ENCODE measurements at places on chromosomes 4 and X.

GRCh38 chr4:101944649-101945048 is 154.1 kb downstream of the BANK1 start:
- DNase-seq = no peak

DNA sequence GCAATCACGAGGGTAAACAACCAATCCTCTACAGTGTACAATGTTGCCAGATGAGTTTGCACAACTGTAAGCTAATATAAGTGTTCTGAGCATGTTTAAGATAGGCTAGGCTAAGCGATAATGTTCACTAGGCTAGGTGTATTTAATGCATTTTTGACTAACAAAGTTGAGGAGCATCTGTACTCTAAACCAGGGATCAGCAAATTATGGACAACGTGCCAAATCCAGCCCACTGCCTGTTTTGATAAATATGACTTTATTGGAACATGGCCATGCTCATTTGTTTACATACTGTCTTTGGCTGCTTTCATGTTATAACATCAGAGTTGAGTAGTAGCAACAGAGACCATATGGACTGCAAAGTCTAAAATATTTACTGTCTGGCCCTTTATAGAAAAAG is 46.3 kb upstream of the ARHGEF6 start:
- peak; percentile 4 for DNase-seq

DNA sequence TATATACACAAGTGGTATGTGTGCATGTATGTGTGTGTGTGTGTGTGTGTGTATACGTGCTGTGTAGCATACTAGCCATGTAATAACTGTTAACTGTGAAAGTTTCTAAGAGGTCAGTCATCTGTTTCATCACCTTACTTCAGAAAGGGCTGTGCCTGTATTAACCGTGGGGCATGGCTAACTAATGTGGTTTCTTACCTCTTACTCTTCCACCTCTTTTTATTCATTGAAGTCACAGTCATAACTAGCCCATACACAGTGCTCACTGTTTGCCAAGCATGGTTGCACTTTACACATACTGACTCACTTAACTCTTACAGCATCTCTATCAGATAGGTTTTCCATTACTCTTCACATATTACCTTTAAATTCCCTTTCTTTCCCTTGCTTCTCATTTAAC is 23.7 kb upstream of the LRAT start:
- DNase-seq = no peak

DNA sequence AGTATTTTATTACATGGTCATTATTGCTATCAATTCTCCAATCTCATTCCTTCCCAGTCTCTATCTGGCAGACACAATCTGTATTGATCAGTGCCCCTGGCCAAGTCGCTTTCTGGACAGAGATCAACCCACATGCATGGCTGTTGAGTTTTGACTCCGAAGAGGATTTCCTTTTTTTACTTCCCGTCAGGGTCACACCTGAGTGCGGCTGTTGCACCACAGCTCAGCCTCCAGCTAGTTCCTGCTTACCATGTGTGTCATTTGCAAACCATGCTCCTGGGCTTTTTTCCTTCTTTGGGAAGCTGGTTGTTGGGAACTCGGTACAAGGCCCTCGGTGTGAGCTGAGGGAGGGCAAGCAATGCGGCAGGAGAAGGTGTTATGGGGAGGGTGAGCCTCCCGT is 11.7 kb downstream of the MAGED2 start:
- no peak for DNase-seq

DNA sequence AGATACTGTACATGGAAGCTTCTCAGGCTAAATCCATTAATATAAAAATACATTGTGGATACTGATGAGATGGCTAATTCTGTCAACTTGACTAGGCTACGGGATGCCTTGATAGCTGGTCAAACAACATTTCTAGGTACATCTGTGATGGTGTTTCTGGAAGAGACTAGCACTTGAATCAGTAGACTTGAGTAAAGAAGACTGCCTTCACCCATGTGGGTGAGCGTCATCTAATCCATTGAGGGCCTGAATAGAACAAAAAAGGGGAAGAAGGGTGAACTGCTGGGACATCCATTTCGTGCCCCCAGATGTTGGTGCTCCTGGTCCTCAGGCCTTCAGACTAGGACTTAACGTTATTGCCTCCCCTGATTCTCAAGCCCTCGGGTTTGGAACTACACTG is 3.7 kb upstream of the SRP72 start:
- no peak for DNase-seq

GRCh38 chr4:156298230-156298629 is 344.6 kb upstream of the CTSO start:
- DNase-seq = peak; percentile 15

GRCh38 chrX:66638591-66639500 is at the start of gene EDA2R:
EDA2R (minus strand) TSS chrX:66639078; CDS start chrX:66616020, 23,058 bp downstream.
- DNase-seq = no peak

DNA sequence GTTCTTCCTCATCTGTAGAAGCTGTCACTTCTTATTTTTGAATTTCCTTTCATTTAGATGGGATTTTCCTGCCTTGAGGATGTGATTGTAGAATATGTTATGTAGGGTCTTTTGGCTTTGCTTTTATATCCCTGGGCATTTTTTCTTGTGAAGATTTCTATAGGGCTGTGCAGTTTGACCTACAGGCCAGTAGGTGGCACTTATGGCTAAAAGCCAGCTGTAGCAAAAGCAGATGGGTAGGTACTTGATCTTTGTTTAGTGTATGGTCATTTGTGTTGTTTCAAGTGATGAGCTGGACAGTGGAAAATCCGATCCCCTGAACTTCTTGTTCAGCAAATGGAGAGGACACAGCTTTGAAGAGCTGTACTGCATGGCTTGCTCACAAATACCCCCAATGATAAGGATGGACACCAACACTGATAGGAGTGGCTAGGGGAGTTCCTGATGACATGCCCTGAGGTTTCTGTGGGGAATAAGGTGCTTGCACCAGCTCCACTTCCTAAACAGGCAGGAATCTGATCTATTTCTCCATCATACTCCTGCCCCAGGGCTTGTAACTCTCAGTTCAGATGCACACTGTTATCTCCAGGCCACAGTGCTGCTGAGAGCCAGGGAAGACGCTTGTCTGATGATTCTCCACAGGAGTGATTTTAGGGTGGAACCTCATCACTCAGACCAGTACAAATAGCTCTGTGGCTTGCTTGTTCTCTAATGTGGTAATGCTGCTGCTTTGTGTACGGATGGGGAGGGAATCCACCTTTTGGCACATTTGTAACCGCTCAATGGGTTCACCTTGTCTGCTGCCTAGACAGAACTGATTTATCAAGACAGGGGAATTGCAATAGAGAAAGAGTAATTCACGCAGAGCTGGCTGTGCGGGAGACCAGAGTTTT is 417.1 kb upstream of the MAGEB16 start:
- DNase-seq = peak; percentile 5

DNA sequence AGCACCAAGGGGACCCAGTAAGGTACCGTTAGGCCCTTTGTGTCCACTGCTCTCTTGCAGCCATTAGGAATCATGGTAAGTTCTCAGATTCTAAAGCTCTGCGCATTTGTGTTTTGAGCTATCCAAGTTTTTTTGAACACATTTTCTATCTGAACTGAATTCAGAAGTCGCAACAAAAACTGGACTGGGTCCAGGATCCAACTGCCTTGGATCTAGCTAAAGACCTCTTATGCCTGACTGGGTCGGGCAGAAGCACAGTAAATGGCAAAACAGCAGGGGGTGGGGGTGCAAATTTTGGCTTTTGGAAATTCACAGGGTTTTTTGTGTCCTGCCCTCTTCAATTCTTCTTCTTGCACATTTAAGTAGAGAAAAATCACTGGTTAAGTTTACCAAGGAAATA is 30.0 kb downstream of the RCHY1 start:
- DNase-seq = no peak

- no peak for DNase-seq
These were observed 167.5 kb upstream of the PCDH10 start for GRCh38 chr4:132981611-132982010.

DNA sequence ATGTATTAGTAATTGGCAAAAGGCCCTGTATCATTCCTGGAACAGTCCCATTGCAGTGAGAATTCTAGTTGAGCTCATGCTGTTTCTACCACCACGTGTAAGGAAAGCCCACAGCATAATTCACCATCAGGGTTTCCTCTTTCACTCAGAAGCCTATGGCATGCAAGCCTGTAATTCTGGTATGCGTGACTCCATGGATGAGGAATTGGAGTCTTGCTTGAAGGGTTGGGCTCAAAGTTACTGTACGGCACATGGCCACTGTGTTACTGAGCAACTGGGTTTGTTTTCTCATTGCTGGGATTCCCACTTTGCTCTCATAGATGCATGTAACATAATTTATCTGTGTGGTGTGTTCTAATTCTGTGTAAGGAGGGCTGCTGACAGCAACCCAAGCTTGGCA is 132.3 kb upstream of the NR3C2 start:
- DNase-seq = no peak

GRCh38 chr4:183871581-183871980 is 33.5 kb upstream of the STOX2 start:
- DNase-seq = no peak

DNA sequence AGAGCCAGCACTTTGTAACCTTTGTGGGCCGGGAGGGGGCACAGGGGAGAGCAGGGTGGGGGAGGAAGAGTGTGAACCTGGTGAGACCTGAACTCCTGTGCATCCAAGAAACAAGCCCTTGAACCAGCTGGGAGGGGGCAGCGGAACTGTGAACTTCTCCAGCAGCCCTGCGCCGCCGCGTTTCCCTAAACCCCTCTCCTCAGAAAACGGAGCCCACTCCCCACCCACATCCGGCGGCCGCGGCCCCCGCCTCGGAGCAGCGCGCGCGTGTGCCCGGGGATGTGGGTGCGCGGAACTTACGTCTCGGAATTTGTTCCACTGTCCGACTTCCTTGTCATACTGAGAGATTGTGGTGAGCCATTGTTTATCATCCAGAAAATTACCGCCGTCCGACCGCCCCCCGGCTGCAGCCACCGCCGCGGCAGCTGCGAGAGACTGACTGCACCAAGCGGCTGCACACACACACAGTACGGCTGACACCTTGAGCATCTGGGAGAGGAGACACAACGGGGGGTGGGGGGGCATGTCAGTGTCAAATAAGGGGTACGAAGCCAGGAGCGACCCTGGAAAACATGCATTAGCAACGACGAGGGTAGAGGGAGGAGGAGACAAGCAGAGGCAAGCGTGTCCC is 494 bp downstream of the SPOCK3 start:
- no peak for DNase-seq

DNA sequence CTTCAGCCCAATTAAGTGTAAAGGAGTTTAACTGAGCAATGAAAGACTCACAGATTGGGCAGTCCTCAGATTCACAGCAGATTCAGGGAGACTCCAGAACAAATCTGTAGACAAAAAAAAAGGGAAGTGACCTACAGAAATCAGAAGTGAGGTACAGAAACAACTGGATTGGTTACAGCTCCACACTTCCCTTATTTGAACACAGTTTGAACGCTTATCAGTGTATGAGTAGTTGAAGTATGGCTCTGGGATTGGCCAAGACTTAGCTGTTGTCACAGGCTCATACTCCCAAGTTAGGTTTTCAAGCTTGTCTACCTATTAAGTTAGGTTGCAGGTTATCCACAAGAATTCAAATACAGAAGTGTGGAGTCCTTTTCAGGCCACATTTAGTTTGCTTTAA is 112.4 kb upstream of the ELOVL6 start:
- no peak for DNase-seq

- DNase-seq = no peak
These were observed 276.9 kb downstream of the PTTG2 start for GRCh38 chr4:38237139-38237538.

DNA sequence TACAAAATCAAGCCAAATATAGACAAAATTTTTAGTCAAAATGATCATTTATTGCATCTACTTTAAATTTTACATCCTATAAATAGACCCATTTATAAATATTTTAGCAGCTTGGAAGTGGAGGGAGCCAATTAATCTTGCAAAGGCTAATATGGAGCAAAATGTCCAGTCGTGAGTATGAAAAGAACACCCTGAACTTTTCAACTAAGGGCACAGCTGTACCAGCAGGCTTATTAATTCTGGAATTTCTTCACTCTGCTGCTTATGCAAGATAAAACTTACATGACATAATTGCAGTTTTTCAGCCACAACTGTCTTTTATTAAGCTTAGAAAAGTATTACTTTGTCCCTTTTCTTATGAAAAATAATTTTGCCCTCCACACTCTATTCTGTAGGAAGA is 22.9 kb upstream of the USP53 start:
- no peak for DNase-seq

- no peak for DNase-seq
These were observed 41.0 kb upstream of the GATB start for GRCh38 chr4:151801547-151802516.

DNA sequence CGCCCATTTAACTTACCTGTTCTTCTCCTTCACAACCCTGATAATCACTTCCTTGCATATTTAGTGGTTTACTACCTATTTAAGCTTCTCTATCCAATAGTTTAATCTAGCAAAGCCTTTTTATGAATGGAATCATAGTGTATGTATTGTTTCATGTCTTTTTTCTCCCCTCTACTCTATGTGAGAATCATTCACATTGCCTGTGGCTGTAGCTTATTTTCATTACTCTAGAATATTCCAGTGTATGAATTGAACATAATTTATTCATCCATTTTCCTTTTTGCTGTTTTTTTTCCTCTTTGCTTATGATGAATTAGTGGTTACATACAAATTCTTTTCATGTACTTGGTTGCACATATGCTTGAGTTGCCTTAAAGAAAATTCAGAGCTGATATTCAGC is 490 bp upstream of the ADH4 start:
- DNase-seq = no peak

- DNase-seq = no peak
These were observed 4.4 kb upstream of the SMIM14 start for GRCh38 chr4:39642885-39643552.

DNA sequence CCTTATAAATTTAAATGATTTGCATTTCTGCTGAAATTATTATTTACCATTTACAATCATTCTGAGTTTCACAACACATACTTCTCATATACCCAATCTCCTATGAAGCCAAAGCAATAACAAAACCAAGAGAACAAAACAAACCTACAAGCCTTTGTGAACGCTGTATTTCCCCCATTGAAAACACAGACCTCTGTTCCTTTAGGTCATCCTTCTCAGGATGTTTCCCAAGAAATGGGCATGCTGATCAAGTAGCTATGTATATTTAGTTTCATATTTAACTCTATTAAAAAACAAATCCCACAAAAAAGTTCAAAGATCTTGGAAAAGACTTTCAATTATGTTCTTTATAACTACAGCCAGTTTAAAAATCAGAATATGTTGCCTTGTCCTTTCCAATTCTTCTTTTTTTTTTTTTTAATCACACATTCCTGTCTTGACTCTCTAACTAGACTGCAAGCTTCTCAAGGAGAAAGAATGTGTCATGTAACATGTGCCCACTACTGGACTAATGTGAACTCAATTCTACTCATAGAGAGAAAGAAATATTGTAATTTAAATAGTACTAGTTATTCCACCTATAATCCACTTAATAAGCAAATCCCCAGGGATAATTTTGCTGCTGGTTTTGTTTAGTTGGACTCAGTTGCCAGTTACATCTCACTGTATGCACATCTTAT is 84.3 kb upstream of the PRSS48 start:
- no peak for DNase-seq

Data from NCI-H510A (cell line).